ENCODE measurements at places on chromosomes 5 and 9.
A peak's percentile ranks its signal among the peaks of the same experiment; 100 is the strongest.

DNA sequence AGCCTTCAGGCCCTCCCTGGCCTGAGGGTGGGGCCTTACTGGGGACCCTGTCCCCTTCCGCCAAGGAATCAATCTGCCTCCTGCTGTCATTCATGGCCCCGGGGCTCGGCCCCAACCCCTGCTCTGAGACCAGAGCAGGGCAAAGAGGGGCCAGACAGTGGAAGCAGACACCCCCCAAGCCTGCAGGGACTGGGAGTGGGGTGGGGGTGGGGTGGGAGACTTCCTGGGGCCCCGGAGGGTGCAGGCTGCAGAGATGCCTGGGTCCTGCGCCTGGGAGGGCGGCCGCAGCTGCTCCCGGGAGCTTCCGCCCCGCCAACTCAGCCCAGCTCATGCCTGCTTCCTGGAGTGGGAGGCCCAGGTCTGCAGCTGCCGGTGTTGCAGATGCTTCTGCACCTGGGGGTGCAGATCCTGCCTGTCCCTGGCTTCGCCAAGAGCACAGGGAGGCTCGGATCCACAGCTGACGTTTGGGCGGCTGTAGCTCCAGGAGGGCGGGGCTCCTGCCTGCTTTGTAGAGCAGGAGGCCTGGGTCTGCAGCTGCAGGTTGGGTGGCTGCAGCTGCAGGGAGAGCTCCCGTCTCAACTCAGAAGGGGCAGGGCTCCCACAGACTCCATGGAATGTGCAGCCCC lies 6.2 kb downstream of the KIF4B start:
- DNase-seq: no peak

- DNase-seq: no peak
Measured at GRCh38 chr5:90680921-90681563, 122.4 kb downstream of the ADGRV1 start.

DNA sequence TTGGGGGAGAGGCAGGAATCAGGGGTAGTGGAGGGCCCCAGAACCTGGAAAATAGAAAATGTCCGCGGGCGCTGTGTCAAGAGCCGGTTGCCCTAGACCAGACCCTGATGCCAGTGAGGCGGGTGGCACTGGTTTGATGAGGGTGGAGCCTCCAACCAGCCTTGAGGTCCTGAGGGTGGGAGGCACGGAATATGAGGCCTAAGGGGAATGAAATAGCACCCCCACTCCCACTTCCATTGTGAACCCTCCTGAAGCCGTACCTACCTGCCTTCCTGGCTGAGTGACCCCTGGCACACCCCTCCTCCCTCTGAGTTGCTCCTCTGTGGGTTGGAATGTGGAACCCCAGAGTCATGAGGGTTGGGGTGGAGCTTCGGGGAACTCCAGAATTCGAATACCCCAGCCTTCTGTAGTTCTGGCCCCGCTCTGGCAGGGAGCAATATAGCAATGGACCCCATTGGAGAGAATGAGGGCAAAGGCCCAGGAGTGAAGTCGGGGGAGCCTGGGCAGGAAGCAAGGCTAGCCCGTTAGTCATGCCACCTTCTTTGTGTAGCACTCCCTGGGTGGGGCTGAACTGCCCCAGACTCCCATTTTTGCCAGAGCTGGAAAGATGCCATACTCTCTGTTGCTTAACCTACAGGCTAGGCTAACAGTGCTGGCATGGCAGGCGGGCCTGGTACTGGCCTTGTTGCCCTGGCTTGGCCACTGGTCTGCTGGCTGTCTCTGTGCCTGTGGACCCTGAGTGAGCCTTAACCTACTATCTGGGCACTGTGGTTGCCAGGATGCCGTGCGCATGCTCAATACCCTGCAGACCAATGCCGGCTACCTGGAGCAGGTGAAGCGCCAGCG lies 1.0 kb downstream of the FPGS start:
- DNase-seq: peak; percentile 57

- DNase-seq: no peak
Measured at GRCh38 chr5:95986937-95987520, 25.4 kb upstream of the ELL2 start.

- peak; percentile 2 for DNase-seq
Measured at GRCh38 chr9:136021171-136021871, 60.1 kb upstream of the UBAC1 start.

- DNase-seq: no peak
Measured at GRCh38 chr5:143717400-143717799, 94.6 kb upstream of the HMHB1 start.

GRCh38 chr9:98594546-98595160 lies 114.1 kb downstream of the GABBR2 start:
- DNase-seq: no peak

DNA sequence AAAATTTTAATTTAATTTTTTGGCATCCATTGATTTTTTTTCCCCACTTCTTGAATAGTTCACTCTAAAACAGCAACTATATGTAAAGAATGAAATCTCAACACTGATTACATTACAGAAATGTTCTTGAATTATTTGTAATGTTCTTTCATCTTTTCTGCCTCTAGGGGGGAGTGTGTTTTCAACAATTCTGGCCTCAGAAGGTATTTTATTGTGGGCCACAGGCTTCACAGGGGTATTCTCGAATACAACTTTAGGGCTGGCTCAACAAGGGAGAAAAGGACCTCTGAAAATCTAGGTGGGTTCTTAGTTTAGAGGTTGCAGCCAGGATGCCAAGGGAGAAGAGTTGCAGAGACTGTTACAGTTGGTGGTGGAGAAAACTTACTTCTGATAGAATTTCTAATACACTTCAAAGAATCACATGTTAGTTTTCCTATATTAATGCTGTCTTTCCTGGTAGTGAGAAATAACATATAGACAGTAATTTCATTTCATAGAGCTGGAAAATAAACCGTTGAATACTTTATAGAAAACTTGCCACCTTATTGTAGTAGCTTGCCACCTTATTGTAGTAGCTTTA lies 3.6 kb upstream of the NPR3 start:
- DNase-seq: no peak

- no peak for DNase-seq
Measured at GRCh38 chr9:71670121-71670520, 98.2 kb downstream of the CEMIP2 start.

DNA sequence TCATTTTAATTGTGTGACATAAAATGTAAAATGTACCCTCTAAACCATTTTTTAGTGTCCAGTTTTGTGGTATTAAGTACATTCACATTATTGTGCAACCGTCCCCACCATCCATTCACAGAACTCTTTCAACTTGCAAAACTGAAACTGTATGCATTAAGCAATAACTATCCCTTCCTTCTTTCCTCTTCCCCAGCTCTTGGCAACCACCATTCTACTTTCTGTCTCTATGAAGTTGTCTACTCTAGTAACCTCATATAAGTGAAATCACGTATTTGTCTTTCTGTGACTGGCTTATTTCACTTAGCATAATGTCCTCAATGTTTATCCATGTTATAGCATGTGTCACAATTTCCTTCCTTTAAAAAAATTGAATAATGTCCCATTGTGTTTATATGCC lies 142.4 kb downstream of the C9orf152 start:
- no peak for DNase-seq

- no peak for DNase-seq
Measured at GRCh38 chr9:91835632-91836031, 114.4 kb downstream of the ROR2 start.

DNA sequence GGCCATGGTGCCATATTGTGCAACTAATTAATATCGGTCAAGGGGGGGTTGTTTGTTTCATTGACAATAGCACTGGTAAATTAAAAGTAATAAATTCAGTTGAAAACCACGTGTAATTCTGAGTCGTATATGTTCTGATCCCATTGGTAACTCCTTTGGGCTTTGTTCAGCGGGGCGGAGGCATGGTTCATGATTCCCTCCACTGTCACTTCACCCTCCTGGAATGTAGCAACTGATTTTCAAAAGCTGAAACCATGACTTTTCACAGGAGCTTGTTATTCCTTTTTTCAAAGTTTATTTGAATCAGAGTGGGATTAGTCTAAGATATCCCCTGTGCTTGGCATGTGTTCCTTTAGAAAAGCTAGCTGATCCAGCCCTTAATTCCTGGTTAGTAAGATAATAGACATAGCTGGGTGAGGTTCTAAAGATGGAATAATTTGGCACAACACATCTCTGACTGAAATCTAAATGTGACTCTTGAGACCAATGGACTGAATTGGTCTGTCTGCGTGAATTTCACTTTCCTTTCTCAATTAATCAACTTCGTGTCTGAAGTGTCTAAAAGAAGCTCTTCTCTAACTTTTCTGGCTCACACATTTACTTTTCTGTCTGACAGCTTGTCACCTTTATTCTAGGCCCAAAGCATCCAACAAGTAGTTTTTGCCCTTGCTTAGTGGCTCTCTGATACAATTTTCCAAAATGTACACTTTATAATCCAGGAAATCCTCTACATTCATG lies 185.7 kb upstream of the VCAN start:
- DNase-seq: no peak

DNA sequence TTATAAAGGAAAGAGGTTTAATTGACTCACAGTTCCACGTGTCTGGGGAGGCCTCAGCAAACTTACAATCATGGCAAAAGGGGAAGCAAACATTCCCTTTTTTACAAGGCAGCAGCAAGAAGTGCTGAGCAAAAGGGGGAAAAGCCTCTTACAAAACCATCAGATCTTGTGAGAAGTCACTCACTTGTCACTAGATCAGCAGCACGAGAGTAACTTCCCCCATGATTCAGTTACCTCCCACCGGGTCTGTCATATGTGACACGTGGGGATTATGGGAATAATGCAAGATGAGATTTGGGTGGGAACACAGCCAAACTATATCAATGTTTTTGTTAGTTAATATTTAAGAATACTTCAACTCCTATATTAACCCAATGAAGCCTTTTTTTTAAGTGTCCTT lies 275.2 kb upstream of the CDH9 start:
- no peak for DNase-seq

- DNase-seq: no peak
Measured at GRCh38 chr5:131541071-131541470, 94.0 kb downstream of the RAPGEF6 start.

DNA sequence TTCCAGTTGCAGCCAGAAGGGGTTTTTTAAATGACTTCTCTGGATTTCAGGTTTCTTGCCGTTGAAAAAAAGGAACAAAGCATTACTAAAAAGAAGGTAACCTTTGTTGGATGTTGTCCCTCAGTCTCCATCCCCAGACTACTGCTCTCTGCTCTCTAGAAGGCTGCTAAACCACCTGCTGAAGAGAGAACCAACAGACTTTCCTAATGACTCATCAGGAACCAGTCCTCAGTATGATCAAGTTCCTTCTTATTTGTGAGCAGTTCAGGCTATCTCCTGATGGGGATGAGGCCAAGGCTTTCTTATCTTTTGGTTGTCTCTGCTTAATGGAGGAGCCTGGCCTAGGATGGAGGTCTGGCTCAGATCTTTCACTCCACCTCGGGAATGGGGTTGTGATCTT lies 4.1 kb downstream of the KIF4B start:
- DNase-seq: no peak

DNA sequence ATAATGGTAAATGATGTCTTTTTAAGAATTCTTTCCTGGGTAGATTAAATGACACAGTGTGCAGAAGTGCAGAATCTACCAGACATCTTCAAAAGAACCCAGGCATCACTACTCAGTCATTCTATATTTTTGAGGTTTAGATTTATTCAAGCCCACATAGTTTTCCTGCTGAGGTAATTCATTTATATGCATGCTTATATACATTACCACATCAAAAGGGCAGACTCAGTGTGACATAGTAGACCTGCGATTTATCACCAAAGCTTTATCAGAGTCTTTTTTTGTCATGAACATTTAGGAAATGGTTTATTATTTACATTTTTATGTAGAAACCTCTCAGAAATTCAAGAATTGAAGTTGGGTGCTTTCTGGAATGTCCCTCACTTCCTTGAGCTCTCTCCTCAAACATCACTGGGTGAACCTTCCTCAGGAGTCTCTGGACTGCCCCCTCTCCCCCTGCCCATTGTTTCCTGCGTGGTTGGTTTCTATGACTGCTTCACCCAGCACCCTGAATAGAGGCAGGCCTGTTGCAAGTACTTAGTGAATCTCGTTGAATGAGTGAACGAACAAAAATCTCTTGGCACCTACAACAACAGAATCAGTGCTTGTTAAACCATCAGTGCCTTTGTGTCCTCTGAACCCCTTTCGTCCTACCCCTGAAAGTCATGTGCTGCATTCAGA lies 42.5 kb downstream of the ADAMTS16 start:
- no peak for DNase-seq

- DNase-seq: no peak
Measured at GRCh38 chr9:134949681-134950385, 32.1 kb upstream of the FCN1 start.

- no peak for DNase-seq
Measured at GRCh38 chr9:128923493-128923883, 2.7 kb downstream of the PHYHD1 start.

GRCh38 chr5:174378121-174378874 lies 332.8 kb downstream of the NSG2 start:
- DNase-seq: no peak

DNA sequence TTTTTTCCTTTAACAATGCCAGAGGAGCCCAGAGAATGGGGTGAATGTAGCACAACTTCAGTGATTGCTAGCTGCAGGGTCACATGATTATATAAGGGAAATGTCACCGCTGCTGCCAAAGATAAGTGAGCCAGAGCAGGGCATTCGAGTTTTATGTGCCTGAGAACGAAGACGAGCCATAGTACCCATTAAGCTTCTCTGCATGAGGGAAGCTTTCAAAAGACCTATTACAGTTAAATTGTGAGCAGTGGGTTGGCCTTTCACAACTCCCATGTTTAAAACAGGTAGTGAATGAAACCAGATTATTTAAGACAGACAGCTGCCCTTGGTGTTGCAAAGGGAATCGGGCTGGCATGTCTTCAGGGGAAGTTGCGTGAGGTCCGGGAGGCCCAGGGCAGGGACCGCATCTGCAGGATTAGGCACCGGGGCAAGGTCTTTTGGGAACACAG lies 82.4 kb upstream of the TNFAIP8 start:
- no peak for DNase-seq

GRCh38 chr9:128383791-128384190 lies 12.6 kb downstream of the URM1 start:
- DNase-seq: no peak

- DNase-seq: no peak
Measured at GRCh38 chr5:24691074-24691473, 46.3 kb upstream of the CDH10 start.

DNA sequence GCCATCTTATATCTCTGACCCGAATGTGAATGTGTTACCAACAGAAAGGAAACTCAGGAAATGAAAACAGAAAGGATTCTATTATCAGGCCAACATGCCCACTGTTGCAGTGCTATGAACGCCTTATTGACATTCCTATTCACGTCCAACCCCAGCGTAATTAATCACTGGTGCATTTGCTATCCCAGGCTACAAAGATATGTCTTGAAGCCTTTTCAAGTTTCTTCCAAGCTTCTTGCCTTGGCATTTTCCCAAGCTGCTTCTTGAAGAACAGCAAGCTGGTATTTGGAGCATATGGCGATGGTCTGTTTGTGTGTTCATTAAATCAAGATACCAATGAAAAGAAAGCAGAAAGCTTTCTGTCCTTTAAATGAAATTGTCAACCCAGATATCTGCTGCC lies 579.2 kb upstream of the ZNF462 start:
- DNase-seq: no peak

DNA sequence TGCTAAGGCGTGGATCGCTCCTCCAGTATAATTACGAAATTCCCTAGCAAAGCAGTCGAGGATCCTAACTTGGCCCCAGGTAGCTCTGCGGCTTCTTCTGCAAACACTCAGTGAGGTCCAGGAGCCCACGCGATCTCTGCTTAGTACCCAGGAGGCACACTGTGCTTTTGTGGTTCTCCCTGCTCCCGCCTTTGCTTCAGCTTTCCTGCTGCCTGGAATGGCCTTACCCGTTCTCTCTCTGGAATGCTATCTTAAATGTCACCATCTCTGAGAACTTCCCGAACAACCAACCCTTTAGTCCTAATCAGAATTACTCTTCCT lies 639 bp downstream of the INVS start:
- no peak for DNase-seq
